ENCODE measurements at places on chromosomes 2 and 18.

DNA sequence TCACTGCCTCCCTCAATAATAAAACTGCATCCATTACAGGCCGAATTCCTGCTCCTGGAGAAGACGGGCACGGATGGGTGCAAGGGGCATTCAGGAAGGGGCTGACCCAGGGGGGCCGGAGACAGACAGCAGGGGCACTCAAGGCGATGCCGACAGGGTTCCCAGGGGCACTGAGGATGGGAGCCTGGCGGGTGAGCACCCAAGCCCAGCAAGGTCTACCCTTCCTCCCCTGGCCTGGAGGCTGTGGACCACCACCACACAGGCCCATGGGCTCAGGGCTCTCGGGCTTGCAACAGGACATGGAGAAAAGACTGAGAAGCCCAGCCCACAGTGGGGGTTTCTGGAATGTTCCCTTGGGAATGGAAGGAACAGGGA is 104.7 kb upstream of the ODC1 start:
- no peak for DNase-seq

DNA sequence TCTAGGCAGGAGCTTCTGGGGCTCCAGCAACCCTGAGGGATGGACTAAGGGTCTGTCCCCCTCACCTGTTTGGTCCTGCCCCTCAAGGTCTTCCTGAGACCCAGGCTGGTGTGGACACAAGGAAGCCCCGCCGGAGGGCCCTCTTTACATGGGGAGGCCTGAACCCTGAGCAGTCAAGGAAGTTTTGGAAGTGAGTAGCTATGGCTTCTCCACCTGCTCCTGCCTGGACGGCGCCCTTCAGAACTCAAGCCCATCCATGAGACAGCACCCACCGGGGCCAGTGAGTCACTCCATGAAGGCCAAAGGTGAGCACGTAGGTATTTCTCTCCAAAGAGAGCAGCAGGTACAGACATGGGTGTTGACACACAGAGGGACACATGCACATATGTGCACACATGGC is 98.2 kb upstream of the CTDP1 start:
- DNase-seq = no peak

DNA sequence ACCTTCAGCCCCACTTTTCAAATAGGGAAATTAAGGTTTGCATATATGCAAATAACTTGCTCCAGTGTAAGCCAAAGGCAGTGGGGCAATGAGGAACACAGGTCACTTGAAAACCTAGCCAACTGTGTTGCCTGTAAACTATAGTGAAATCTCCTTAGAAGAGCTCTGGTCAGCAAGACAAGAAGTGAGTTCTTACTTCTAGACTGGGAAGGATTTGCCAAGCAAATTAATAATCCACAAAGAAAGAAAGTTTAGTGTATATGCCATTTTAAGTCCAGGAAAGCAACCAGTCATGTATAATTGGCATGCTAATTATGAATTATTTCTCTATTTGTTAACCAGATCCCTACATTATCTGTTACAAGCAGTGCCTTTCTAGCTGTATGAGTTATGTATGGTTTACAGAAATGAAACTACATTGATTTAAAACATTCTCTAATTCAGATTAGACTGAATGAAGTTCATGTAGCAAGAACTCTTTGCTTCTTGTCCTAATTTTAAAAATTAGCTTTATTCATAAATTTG is 129.9 kb downstream of the MTX2 start:
- no peak for DNase-seq

DNA sequence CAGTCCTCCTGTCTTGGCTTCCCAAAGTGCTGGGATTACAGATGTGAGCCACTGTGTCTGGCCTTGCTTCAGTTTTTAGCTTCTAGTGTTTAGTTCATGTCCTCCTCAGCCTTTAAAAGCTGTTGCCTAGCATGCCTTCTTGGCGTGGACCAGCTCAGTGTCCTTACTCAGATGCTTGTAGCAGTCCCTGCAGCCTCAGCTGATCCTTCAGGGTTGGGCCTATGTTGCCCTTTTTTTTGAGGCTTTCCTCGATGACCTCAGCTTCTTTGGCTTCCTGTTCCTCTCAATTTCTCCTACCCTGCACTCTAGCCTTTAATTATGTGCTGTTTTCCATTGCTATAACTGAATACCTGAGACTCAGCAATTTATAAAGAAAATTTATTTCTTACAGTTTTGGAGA is 57.7 kb downstream of the TANC1 start:
- DNase-seq = no peak

DNA sequence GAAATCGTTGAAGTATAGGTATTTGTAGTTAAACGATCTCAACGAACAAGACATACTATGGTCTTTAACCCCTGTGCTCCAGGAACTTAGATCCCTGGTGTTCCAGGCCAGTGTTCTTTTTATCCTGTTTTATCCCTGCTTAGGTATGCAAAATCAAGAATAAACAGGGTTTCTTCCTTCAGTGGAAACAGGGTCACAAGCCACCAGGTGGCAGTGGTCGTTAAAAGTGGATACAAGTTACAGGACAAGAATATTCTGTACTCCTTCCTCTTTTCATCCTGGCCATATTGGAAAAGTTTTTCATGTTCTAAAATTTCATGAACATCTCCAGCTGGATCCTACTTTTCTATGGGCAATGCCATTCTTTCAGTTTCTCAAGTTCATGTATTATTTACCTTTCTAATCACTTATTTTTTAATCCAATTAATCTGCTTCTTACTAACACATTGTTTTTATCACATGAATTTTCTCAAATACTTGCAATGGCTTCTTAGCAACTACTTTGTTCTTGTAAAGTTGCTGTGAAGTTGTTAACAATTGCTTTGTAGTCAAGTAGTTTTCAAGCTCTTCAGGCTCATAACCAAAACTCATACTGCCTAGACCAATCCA is 16.4 kb upstream of the HNMT start:
- peak; percentile 2 for DNase-seq

- DNase-seq = no peak
These were observed 109.8 kb upstream of the CHRNA1 start for GRCh38 chr2:174874085-174874484.

DNA sequence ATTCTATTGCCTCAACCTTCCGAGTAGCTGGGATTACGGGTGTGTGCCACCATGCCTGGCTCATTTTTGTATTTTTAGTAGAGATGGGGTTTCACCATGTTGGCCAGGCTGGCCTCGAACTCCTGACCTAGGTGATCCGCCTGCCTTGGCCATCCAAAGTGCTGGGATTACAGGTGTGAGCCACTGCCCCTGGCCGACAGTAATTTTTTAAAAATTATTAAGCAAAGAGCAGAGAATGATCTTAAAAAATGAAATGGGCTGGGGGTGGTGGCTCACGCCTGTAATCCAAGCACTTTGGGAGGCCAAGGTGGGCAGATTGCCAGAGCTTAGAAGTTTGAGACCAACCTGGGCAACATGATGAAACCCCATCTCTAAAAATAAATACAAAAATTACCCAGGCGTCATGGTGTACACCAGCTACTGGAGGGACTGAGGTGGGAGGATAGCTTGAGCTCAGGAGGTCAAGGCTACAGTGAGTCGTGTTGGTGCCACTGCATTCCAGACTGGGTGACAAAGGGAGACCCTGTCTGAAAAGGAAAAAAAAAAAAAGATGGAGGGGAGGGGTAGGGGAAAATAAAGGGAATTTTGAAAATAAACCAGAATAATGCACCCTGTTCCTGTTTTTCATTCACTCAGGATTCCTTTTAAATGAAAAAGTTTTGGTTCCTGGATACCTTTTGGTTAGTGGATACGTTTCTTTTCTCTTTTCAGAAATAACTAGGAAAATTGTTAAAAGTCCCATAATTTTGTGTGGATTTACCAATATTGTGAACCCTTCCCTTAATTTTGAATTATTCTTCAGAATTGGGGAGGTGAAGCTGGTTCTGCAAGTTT is 33.9 kb downstream of the MAP4K4 start:
- DNase-seq = no peak

DNA sequence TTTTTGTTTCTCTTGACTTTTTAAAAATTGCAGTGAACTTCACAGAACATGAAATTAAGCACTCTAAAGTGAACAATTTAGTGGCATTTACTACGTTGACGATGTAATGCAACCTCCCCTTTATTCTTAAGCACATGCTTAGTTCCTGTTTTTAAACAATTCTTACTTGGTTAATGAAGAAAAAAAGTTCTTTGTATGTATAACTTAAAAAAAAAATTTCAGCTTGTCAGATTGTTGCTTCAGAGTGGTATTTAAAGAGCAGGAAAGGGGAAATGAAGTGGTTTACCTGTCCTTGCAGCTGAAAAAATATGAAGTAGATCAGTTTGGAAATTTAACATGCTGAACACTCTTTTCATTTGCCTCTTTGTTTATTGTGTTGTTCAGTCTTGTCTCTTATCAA is 95.7 kb upstream of the RASGRP3 start:
- DNase-seq = no peak

DNA sequence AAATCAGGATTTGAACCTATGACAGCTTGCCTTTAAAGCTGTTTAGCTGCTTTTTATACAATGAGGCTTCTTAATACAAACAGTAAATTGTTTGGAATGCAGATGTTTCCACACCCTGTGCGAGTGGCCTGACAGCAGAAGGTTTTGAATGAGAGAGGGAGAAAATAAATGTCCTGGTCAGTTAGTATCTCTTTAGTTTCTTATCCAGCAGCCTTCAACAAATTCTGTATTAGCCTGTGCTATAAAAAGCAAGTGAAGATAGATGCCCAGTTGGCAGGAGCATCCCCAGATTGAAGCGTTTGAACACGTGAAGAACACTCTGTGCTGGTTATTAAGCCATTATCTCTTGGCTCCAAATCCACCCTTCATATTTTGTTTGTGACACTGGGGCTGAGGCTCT is 70.6 kb downstream of the CERS6 start:
- no peak for DNase-seq

GRCh38 chr2:48420512-48421197 is 109.3 kb upstream of the STON1 start:
- DNase-seq = peak; percentile 80

- no peak for DNase-seq
These were observed 243.4 kb downstream of the ALPK2 start for GRCh38 chr18:58385472-58385871.

DNA sequence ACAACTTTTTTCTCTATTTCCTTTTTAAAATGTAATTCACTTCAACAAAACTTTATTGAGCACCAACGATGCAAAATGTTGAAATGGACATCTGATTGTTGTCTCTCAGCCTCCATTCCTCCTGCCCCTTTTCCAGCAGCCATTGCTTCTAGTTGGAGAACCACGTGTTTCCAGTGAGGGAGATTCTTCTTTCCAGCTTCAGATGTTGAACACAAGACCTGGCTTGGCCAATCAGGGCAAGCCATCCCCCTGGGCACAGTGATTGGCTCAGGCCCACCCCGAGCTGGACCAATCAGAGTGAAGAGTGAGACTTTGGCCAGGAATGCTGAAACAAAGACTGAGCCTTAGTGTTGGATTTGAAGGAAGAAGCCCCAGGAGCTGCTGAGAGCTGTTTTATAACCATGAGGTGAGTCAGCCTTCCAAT is 59.0 kb downstream of the E2F6 start:
- no peak for DNase-seq

DNA sequence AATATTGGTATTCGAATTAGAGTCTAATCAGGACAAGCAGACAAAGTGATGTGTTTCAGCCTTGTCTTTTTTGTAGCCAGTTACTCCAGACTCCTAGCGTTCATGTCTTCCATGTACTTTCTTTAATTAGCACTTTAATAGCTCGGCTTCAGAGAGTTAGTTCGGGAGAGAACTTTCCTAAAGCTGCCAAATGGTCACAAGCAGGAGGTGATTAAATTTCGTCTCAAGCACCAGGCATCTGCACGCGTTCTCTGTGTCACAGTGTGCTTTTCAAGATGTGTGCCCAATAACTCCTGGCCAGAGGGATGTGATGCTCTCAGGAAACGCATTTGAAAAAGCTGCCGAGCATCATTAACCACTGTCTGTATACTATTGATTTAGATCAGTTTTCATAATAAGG is 790.8 kb downstream of the SOCS6 start:
- no peak for DNase-seq

DNA sequence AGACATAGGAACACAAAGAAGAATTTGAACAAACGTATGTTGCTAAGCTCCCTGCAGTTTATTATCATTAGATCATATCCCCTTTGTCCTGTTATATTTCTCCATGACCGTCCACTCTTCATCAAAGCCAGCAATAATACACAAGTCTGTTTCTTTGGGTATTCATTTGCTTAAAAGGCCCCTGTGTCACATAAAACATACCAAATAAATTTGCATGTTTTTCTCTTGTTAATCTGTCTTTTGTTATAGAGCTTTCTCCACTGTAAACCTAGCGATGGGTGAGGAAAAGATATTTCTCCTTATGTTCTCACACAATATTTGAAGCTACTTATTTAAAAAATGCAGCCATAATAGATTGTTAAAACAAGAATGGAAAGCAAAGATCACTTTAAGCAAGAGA is 42.9 kb upstream of the REL start:
- DNase-seq = no peak

GRCh38 chr2:201984800-201985525 is 48.7 kb upstream of the FZD7 start:
- no peak for DNase-seq

- no peak for DNase-seq
These were observed 60.2 kb downstream of the VSNL1 start for GRCh38 chr2:17600556-17601204.

- DNase-seq = no peak
These were observed 10.5 kb downstream of the CCDC88A start for GRCh38 chr2:55408918-55409868.

- DNase-seq = no peak
These were observed 12.6 kb downstream of the MFSD6 start for GRCh38 chr2:190420801-190421200.

GRCh38 chr2:45836316-45836715 is 184.8 kb downstream of the PRKCE start:
- no peak for DNase-seq

- DNase-seq = no peak
These were observed 39.4 kb downstream of the CSRNP3 start for GRCh38 chr2:165508927-165509326.

GRCh38 chr18:12968619-12969018 is 20.8 kb downstream of the SEH1L start:
- DNase-seq = no peak

DNA sequence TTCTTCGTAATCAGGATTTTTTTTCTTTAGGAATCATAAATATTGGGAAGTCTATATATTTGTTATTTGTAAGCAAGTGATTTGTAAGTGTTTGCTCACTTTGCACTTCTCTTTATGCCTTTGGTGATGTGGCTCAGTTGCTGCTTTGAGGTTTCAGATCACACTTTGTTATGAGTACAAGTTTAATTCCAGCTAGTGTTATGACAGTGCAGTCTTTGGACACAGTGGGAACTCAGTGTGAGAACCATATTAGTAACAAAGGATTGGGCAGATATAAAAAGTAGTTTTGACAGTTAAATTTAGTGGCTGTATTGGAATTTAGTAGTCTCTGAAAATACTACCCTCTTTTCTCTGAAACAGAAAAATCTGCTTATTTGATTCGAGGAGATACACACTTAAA is 67.7 kb downstream of the ABI2 start:
- DNase-seq = no peak

GRCh38 chr2:26178246-26178645 is 5.4 kb downstream of the GAREM2 start:
- no peak for DNase-seq

- no peak for DNase-seq
These were observed 251.8 kb downstream of the AGAP1 start for GRCh38 chr2:235745597-235745996.

Measured in stimulated activated CD8-positive, alpha-beta memory T cell treated with anti-CD3 and anti-CD28 coated beads, Interleukin-2, amount 100 ng/mL, for 48 hours (primary cell).